ENCODE measurements at places on chromosomes 12 and 14.

GRCh38 chr14:65169351-65169750 lies 67.0 kb upstream of the MAX start:
- DNase-seq: no peak

DNA sequence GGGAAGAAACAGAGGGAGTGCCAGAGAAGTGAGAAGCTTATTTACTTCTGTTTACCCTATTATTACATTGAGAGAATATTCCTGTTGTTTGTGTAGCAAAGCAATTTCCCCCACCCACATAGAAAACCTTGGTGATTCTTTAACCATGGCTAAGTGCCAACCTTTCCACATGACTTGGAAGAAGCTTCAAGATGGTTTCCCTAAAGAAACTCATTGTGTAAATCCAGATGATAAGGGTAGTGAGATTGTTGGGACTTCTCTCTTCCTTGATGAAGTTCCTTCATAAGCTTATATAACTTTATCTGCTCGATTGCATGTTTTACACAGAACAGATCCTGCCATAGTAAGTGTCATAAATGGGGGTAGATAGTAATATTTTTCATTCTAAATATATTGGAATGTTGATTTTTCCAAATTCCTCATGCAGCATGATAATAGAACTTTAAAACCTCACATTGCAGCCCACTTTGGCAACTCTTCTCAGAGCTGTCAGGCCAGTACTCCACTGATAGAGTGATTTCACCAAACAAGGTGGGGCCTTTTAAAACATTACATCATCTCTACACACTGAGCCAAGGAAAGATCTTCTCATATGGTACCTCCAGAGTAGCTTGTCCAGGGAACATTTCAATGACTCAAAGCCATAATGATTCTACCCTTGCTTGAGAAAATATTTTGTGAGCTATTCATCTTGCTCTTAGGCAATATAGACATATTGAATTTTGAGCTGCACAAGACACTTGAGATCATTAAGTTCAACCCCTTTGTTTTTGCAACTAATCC lies 47.8 kb upstream of the KIF21A start:
- DNase-seq: no peak

DNA sequence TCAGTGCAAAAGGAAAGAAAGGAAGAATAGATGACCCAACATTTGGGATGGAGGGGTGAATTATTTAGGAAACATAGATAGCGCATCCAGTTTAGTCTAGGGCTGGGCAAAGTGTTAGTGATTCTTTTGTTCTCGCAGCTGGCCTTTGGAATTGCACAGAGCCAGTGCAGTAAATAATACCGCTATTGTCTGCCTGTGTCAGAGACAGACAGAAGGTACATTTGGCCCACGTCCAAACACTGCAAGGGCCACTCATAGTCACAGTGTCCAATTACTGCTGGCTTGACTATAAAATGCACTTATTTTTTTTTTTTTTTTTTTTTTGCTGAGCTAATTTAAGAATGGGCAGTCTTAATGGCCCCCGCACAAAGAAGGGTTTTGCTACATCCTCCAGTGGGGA lies 638.6 kb downstream of the BCL11B start:
- no peak for DNase-seq

DNA sequence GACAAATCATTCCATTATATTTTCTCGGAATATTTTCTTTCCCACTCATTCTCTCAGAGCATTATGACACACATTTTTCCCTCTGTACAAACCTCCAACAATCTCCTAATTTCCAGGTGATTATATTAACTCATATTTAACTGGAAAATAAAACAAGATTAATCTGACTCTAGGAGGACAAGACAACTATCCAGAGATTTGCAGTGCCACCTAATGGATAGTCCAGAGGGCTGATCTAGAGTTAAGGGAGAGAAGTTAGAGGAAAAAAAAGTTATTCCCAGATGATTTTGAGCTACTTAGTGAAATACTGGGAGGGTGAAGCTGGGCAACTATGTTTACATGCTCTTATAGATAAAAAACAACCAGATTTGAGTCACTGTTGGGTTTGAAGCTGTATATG lies 161.7 kb downstream of the ALX1 start:
- DNase-seq: no peak

- DNase-seq: no peak
Measured at GRCh38 chr12:79933532-79934264, 1.2 kb downstream of the PPP1R12A start.

- no peak for DNase-seq
Measured at GRCh38 chr12:107436376-107436775, 249.2 kb upstream of the PWP1 start.

DNA sequence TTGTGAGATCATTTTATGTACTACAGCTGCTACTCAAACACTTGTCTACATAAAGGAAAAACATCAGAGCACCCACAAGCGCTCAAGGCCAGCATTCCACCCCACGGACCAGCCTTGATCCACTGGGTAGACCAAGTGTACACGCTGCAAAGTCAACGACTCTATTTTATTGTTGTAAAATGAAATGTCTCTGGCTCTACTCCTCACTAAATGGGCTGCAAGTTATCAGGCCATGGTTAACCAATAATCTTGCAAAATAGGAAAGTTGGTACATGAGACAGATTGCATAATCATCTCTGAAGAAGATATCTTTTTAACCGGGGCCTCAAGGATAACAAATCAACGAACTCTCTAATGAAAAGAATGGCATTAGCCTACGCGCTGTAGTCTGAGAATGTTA lies 69.9 kb upstream of the FOXN3 start:
- DNase-seq: no peak

- no peak for DNase-seq
Measured at GRCh38 chr12:114744691-114745090, 60.7 kb upstream of the TBX3 start.

DNA sequence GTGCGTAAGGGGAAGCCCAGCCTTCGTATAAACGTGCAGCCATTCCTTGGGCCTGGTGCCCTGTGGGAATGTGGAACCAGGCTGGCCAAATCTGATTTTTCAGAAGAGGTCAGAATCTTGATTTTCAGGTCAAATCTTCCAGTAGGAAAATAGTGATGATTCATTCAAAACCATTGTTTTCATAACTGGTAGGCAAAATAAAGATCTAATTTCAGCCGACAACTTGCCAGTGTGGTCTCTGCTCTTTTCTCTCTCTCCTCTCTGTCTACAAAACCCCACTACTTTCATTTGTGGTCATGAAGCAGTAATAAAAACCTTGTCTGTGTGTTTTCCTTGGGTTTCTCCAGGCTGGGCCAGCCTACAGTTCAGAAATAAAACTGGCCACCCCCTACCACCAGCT lies 135.1 kb downstream of the RBM19 start:
- DNase-seq: no peak

GRCh38 chr14:78007160-78007559 lies 163.0 kb upstream of the NRXN3 start:
- DNase-seq: no peak

DNA sequence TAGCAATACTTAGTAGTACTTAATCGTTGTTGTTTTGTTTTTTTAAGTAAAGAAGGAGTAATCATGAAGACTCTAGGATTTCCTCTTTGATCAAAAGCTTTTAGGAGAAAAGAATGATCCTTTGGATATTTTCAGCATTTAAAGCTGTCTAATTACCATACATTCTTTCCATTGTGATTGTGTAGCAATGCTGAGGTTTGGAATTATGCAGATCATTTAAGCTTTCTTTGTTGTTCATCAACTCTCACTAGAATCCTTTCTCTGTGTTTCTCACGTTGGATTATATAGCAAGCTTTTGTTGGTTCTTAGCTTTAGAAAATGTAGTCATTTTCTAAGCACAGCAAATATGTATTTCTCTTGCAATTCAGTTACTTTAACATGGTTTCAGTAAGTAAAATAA lies 25.8 kb downstream of the CCDC91 start:
- DNase-seq: no peak

DNA sequence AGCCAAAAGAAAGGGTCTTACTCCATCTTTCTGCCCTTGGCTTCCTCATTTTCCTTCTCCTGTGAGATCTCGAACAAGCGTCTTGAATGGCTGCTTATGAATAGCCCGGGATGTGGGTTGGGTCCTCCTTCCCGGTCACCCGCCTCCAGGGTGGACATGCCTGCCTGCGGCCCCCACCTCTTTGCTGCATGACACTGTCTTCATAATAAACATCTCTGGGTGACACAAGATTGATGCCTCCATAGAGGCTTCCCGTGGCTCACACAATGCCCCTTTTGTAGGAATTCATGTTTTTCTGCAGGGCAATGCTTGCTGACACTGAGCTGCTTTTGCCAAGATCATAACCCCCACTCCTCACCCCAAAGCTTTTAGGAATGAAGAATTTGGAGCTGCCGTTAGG lies 125.9 kb downstream of the ZNF664 start:
- no peak for DNase-seq

DNA sequence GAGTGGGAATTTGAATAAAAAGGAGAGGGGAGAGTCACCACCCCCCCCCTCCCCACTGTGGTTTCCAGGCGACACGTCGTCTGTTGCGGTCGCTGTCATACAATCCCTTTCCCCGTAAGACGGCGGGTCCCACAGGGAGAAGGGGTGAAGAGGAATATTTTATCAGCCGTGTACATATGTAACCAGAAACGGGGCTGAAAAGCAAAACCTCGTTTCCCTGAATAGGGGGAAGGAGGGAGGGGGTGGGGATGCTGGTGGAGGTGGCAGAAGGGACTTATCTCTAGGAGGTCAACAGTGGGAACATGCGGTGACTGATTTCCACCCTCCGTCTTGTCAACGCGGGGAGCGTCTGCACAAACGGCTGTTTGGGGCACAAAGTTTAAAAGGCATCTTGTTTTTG lies 171.4 kb downstream of the RBM19 start:
- DNase-seq: no peak

DNA sequence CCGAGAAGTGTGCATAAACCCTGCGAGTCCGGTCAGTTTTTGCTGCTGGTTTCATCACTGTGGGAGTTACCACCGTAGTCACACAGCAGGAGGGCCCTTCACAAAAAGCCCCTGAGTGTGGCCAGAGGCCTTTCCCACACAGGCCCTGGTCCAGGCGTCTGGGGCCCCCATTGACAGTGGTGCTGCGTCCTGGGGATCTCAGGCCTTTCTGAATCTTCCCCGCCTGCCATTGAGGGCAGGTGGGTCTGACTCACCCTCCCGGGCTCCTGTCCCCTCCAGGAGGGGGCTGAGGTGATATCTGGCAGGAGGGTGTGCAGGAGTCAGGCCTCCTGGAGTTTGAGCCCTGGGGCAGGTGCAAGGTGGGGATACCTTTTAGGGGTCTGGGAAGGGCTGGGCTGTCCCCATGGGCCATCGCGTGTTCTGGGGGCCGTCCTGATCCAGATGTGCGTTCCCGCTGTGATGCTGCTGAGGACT lies 358.5 kb downstream of the TMEM121 start:
- no peak for DNase-seq

GRCh38 chr14:50792634-50793068 lies 38.3 kb downstream of the NIN start:
- no peak for DNase-seq

DNA sequence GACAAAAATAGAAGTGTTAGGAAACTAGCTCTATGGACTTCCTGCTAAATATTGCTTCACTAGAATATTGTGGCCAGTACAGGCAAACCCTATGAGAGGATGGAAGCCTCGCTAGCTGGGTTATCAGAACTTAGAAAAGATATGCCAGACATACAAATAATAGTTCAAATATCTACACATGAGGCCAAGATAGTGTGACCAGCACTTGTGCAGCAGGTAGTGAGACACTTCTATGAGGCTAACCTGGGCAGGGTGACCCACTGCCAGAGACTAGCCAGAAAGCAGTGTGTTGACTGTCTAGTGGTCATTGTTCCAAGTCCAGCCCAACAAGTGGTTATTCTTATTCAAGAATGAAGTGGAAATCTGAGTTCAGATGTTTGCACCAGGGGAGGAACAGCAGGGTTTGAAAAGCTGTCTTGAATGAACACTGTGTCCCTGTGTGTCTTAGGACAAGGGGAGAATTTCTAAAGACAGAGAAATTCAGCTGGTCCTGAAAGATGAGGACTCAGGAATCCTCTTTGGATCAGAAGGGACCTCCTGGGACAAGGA lies 16.3 kb downstream of the TSPAN8 start:
- no peak for DNase-seq

DNA sequence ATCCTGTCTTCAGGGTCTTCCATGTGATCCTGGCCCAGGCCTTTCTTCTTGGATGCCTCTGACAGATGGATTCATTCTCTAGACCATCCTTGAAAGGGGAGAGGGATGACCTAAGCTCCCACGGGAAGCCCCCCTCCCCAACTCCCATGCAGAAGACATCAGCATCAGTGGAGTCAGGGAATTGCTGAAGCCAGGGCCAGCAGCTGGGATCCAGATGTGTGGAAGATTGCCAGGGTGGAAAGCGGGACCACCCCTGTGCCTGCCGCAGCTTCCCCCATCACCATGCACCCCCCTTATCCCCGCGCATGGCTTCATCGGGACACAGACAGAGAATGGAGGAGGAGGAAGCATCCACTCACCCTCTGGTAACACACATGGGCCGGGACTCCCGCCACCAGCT lies 183.6 kb upstream of the PRMT8 start:
- no peak for DNase-seq

DNA sequence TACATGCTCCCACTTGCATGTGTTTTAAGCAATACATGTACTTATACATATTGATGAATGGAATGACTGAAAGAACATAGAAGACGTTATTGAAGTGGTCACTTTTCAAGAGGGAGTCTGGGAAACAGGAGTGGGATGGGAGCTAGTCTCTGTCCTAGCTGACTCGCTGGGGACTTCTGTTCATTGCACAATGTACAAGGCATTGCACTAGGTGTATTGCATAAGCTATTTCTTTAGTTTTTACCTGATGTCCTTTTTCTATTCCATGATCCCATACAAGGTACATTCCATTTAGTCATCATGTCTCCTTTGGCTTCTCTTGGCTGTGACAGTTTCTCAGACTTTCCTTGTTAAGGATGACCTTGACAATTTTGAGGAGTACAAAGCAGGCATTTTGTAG lies 4.0 kb upstream of the MYO1H start:
- DNase-seq: no peak
